Globus pallidus (tissue), 1 donor: ENCODE measurements at places on chromosomes 11 and 22.

DNA sequence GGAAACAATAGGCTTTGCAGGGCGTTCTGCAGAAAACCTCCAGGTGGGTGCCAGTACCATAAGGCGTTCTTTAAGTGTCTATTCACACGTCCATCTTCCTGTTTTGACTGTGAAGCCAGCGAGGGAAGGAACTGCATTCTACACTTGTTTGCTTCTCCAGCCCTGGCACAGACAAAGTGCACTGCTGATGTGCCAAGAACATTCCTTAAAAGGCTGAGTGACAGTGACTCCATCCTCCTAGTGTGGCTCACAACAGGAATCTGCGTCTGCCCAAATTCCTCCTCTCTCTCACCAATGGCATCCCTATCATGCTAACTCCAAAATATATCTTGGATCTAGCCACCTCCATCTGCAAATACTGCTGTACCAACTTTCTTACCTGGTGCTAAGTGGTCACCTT, 407.4 kb upstream of the SYN3 start:
- no peak for DNase-seq

GRCh38 chr11:11782532-11783110, 59.2 kb upstream of the USP47 start:
- no peak for DNase-seq

DNA sequence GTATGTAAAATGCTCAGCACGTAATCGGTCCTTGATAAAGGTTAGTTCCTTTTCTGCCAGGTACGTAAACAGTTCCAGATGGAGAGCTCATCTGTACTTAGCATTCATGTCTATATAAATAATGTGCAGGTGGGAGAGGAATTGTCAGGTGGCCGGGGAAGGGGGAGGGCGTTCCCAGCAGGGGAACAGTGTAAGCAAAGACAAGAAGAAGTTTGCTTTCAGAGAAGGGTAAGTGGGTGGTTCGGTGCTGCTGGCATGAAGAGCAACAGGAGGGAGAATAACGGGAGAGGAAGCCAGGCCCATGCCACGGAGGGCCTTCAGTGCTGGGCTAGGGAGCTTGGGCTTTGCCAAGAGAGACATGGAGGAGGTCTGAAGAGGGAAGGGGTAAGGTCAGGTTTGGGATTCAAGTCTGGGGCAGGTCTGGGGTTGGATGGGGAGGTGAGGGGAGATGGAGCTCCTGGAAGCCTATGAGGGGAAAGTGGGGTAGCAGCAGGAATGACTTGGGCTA, 11.4 kb upstream of the WNT11 start:
- DNase-seq, result no peak

- no peak for DNase-seq
Measured at GRCh38 chr11:81007046-81007445, 1566.2 kb upstream of the TENM4 start.

- peak; percentile 3 for DNase-seq
Measured at GRCh38 chr11:98600786-98601773, 419.7 kb upstream of the CNTN5 start.
